ENCODE measurements at places on chromosomes 1 and 21.

DNA sequence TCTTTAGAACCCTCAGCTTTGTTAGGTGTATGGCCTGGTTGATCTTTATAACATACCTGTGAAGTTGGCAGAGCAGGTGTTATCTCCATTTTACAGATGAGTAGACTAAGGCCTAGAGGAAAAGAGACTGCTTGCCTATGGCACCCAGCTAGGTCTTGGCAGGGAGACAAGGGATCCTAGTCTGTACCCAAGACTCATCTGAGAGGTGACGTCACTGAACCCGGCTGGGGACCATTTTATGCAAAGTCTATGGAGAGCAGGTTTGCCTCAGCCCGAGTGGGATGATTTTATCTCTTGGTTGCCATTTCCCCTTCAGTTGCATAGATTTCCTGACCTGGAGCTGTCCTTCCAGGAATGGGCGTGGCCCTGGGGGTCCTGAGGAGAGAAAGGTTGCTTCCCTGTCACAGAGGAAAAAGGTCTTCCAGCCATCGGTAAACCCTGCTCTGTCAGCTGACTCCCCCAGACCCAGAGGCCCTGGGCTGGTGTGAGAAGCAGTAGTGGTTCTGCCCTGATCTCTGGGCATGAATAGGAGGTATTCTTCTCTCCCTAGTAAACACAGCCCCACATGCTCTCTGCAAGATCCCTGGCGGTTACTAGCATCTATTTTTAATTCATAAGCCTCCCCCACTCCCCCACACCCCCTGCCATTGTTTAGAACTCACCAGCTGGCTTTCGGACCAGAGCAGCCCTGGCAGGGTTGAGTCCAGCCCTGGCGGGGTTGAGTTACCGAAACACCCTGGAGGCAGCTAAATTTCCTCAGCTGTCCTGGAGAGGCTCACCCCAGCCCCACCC, 19.6 kb downstream of the TMCC2 start:
- DNase-seq: no peak

- no peak for DNase-seq
Measured at GRCh38 chr1:59215766-59216291, 81.1 kb upstream of the FGGY start.

- DNase-seq: no peak
Measured at GRCh38 chr1:27868932-27869718, 3.2 kb upstream of the THEMIS2 start.

DNA sequence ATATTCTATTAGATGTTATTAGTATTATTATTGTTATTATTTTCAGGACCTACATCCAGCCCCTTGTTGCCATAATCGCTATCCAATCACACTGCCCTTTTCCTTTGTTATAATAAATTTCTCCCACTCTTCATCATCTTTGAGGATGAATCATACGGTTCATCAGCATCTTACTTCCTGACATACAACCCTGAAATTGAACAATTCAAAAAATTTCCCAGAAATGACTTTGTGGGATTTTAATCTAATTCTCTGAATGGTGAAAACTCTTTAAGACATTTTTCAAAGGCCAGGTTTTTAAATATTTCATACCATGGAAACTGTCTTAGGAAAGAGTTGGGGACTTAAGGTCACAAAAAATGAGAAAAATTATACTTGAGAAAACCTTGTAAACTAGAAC, 353.5 kb downstream of the ST6GALNAC3 start:
- DNase-seq: peak; percentile 73

DNA sequence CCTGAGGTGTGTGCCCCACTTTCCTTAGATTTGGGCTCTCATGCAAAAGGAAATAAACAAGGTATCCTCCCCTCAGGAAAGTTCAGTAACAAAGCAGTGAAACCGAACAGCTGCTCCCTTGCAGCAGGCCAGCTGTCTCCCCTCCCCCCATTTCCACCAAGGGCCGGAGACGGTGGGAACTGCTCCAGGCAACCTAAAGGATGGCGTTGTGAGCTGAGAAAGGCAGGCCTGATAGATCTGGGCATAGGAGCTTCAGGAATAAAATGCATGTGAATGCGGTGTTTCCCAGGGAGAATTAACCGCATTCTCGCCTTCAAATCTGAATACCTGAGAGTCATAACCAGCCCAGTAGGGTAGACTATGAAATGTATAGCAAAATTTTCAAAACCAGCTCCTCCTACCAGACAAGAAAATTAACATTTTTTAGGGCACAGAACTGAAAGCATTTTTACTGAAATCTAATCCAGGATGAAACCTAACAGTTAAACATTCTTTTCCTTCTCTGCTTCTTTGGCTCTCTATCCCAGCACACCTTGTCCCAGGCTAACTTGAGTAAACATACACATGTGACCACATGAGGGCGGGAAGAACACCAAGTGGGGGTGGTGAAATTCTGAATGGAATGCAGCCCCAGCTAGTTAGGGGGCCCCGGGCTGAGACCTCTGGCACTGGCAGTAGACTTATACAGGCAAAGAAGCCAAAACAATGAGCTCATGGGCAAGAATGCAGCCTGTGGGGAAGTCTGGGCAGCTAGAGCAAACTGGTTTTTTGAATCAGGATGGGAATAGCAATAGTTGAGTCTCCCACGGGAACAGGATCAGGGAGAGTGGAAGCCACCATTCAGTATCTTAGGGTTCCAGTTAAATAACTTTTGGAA, 11.5 kb downstream of the MCL1 start:
- DNase-seq: peak; percentile 98

GRCh38 chr1:95449516-95449915, 215.5 kb downstream of the RWDD3 start:
- no peak for DNase-seq

DNA sequence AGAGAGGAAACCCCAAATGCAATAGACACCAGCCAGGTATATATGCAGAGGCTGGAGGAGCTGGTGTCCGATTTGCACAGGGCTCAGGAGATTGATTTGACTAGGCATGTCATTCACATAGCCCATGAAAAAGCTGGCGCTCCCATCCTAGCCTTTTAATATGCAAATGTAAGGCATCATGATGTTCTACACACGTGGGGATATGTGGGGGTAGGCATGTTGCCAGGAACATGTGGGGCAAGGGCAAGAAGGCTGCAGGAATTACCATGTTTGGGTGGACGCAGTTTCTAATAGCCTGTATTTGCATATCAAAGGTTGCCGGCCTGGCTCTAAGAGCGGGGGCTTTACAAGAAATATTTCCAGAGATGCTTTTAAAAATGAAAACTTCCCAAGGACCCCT, 11.7 kb upstream of the SH3GLB1 start:
- no peak for DNase-seq

DNA sequence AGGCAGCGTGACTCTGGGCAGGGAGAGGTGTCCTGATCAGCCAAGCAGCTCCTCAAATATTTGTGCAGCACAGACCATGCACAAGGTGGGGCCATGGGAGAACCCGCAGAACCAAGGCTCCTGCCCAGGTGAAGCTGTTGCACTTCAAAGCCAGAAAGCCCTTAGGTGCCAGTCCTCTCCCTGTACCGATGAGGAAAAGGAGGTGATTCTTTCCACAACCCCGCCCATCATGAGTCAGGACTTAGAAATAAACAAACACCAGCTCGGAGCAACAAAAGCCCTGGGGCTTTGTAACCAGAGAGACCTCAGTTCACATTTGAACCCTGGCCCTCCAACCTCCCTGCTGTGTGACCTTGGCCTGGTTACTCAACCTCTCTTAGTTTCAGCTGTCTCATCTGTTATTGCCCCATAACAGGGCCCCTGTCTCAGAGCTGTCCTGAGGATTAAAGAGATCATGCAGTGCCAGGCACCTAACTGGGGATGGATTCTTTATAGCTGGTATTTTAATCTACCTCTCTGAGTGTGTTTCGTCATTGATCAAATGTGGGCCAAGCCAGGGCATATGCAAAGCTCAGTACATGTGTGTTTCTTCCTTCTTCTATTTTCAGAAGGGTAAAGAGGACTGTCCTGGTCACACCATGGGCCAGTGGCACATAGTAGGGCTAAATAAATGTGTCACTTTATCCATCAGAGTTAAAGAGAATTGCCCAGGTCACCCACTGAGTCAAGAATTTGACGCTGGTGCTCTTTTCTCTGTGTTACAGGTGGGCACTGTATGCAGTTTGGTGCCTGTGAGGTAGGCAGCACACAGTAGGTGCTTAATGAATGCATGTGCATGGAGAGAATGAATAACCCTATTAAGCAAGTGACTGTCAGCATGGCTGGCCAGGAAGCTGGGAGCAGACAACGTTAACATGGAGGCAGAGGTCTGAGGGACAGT, 1.4 kb downstream of the LDLRAD1 start:
- DNase-seq: no peak

- peak; percentile 8 for DNase-seq
Measured at GRCh38 chr21:16741141-16741665, 771.6 kb upstream of the CXADR start.

DNA sequence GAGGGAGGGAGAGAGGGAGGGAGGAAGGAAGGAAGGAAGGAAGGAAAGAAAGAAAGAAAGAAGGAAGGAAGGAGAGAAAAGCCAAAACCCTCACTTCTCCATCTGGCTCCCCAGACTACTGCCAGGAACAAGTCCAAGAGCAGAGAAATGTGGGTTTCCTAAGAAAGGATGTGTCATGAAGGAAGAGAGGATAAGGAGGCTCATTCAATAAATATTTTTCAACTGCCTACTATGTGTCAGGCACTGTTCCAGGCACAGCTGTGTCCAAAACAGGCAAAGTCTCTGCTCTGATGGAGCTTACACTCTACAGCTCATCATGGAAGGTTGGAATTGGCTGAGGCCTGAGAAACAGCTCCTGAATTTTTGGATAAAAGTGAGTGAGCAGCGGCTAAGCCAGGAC, 42.6 kb upstream of the ATP2B4 start:
- DNase-seq: no peak

DNA sequence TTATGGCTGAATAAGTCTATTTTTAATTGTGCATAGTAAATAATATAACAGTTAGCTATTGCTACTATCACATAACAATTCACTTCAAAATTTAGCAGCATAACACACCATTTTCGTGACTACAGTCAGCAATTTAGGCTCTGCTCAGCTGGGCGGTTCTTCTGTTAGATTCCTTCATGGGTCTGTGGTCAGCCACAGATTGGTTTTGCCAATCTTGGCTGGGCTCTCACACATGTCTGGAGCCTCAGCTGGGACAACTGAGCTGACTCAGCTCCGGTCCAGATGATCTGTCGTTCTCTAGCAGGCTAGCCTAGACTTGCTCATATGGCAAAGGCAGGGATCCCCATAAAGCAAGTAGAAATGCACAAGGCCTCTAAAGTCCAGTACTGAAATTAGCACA, 15.1 kb upstream of the CDC42BPA start:
- peak; percentile 14 for DNase-seq

DNA sequence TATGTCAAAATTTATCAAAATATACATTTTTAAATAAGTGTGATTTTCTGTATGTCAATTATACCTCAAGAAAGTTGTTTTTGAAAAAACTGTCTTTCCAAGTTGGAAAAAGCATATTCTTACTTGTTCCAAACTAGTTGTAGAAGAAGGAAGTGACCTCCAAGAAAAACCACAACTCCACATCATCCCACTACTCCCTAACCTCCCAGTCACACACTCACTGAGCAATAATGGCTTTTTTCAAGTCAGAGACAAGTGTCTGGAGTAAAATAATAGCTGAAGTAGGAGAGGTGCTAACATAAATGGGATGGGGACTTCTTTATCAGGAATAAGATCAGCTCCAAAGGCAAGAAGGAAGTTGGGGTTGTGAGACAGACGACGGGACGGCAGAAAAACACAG, 13.4 kb downstream of the EPRS1 start:
- DNase-seq: no peak

GRCh38 chr1:115274467-115274866, 63.6 kb downstream of the NGF start:
- no peak for DNase-seq

- no peak for DNase-seq
Measured at GRCh38 chr1:54859700-54860391, 27.1 kb downstream of the DHCR24 start.

GRCh38 chr1:66245691-66246090, 288.3 kb upstream of the SGIP1 start:
- no peak for DNase-seq

GRCh38 chr21:45486443-45487160, 55.6 kb downstream of the SLC19A1 start:
- DNase-seq: no peak

DNA sequence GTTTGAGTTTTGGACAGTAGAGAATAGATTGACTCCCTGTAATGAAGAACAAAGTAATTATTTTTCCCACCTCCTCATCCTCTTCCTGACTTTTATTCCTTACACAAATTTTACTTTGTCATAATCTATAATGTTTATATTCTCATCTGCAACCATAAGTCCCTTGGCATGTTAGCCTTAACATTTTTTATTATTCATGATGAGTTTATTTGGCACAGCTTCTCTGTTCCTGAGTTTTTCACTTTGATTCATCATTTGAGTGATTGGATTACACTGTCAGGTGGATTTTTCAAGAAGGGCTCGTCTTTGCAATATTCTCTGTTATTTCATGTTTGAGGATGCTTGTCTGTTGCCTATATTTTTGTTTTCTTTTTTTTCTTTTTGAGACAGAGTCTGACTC, 35.7 kb downstream of the TNFRSF8 start:
- DNase-seq: no peak

- no peak for DNase-seq
Measured at GRCh38 chr1:70222716-70223235, 1.6 kb downstream of the SRSF11 start.

DNA sequence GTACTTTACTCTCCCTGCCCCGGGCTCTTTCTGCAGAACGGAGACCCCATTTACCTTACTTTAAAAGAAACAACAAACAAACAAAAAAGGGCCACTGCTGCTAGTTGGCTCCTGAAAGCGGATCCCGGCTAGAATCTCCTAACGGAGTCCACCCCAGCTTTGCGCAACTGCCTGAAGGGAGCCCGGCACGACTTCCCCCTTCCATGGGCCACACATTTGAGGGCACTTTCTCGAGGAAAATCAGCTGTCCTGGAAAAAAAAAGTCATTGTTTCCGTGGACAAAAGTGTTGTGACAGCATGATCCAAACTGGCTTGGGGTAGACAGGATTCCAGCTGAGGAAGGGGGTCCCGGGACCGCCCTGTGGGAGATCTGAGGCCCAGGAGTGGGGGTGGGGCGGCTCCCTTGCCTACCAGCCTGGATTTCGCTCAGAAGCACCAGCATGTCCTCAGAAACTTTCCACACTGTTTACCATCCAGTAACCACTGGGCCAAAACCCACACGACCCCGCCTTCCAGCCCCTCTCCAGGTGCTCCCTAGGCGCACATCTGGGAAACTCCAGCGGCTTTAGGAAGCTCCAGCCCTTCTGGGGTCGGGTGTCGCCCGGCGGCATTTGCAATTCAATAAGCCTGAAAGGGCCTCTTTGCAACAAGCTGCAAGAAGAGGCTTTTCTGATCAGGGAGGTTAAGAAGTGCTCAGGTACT, 4.8 kb downstream of the RIPK4 start:
- no peak for DNase-seq

DNA sequence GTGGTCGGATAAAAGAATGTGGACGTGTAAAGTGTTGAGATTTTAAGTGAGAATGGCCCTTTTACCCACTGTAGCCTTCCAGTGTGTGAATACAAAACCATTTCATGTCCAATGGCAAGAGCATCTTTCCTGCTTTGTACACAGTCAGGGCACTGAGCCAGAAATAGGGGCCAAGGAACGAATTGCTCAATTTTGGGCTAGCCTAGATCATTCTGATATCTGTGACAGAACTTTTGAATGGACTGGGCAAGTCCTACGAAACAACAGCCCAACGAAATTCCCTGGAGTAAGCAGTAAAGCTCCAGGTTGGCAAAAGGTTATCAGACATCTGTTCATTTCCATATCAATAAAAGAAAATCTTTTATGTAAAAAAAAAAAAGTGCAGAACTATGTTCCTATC, 5.5 kb downstream of the KIF26B start:
- DNase-seq: no peak
